Astrocyte (in vitro differentiated cells and primary cell): ENCODE measurements at places on chromosomes 3 and 15. TPM values are rescaled to one million over a fixed set of nuclear protein-coding genes. Genes with fewer than 3 reads are reported as not detected.

Gene LTF
- total RNA-seq: not detected in 2 replicates

Gene KBTBD12
- total RNA-seq: not detected in 2 replicates

Gene GABRB3
- total RNA-seq: 43.2 and 47.9 TPM in 2 replicates

Gene DCLK3
- not detected in 2 replicates for total RNA-seq

Gene TMOD2
- total RNA-seq: 7.1 and 8.4 TPM in 2 replicates

Gene PPARG
- total RNA-seq: 3.0 and 4.4 TPM in 2 replicates

Gene GPR27
- 2.0 and 2.9 TPM in 2 replicates for total RNA-seq

Gene SLC6A1
- total RNA-seq: 0.30 and 0.46 TPM in 2 replicates

DNA sequence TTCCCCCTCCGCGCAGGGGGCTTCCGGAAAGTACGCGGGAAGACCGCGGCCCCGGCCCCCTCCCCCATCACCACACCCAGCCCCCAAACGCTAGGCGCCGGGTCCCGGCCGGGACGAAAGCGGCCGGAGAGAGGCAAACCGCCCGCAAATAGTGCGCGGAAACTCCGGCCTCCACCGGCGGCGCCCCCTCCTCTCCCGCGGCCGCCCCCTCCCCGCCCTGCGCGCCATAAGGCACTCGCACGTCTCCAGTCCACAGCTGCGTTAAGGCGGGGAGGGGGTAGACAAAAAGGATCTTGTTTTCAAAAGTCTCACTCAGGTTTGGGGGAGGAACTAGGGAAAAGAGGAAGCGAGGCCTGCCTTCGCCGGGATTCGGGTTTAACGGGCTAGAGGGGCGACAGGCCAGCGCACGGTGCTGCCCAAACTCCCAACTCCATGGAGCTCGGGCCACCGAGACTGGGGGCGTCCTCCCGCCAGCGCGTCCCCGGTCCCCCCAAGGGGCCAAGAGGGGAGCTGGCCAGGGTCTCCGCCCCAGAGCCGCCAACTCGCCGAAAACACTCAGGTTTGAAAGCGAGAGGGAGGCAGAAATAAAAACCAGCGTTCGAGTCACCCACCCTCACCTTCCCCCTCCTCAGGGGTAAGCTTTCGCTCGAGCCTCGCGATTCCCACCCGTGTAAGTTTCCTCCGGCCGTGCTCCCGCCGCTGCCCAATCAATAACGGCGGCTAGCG lies 1.8 kb downstream of the ANP32A start:
- DNase-seq: no peak

DNA sequence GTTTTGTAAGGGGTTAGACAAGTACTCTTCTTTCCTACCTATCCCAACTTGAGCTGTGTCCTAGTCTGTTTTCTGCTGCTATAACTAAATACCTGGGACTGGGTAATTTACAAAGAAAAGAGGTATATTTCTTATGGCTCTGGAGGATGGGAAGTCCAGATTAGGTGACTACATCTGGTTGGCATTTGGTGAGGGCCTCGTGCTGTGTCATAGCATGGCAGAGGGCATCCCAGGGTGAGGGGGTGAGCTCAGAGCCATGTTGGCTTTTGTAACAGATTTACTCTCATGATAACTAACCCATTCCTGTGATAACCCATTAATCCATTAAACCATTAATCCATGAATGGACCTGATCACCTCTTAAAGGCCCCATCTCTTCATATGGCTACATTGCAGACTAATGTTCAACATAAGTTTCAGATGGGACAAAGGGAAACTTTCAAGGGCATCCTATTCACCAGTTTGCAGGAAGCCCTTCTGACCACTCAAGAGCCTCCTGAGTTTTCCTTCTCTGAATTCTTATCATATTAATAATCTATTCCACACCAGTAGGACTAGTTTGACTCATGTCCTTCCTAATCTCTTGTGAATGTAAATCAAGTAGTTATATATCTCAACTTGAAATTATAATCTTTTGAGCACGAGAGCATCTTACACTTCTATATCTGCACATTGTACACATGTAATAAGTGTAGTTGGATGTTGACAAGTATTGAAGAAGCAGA lies 185.7 kb upstream of the ZPLD1 start:
- no peak for DNase-seq

DNA sequence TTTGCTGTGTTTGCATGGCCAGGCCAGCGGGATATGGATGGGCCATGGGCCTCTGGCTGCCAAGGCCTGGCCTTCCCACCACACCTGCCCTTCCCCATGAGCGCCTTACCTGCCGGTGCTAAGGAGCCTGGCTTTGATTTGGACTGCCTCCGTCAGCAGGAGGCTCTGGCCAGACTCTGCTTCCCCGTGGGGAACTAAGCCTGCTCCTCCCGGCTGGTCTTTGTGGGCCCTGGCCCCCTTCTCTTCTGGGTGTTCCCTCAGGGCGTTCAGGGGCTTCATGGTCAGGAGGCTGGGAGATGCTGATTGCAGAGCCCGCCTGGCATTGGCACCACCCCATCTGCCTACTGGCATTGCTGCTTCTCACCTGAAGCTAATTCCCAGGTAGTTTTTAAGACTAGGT lies 45.2 kb downstream of the SMAD6 start:
- no peak for DNase-seq

- peak; percentile 61 for DNase-seq
Observed at GRCh38 chr15:67063689-67064606, 1.5 kb upstream of the SMAD3 start.

DNA sequence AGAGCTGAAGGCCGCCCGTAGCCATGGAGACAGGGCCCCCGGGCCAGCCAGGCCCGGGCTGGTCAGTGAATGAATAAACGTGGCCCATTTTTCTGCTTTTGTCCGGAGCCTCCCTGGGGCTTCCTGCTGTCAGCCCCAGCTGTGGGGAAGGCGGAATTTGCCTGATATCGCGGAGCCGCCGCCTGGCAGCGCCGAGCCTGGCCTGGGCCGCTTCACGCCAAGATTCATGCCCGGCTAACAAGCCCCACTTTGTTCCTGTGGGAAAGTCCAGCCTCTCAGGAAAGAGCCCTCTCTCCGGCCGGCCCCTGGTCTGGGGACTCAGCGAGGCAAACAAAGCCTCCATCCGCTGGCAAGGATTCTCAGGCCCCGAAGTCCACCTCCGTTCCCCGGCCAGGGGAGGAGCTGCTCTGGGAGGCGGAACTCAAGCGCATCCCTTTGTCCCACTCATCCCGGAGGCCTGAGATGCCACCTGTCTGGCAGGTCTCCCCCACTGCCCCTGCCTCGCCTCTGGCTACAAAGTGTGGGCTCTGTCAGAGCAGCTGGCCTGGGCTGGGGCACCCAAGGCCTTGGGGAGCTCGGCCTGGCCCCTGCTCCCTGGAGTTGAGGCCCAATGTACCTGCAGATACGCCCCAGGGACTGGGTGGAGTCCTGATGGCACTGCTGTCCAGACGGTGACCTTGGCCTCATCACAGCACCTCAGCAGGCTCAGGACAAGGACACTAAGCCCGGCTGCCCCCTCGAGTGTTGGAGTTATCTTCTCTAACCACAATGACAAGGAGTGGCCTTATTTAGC lies 51.6 kb upstream of the SLC6A11 start:
- DNase-seq: no peak

DNA sequence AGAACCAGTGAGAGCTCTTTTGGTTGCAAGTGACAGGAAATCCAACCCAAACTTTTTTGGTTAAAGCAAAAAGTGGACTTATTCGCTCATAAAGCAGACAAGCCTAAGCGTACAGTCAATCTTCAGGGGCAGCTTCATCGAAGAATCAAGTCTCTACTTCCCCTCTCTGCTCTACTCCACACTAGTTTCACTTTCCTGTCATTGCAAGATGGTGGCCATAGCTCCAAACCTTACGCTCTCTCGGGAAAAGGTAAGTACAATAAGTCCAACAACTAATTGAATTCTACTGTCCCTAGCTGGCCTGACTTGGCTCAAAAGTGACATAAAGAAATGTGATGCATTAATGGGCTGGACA lies 24.9 kb upstream of the ZNF710 start:
- no peak for DNase-seq

- no peak for DNase-seq
Observed at GRCh38 chr15:70025413-70026296, 72.1 kb downstream of the TLE3 start.

GRCh38 chr3:113533534-113533892 lies 1.2 kb downstream of the SIDT1 start:
- no peak for DNase-seq

DNA sequence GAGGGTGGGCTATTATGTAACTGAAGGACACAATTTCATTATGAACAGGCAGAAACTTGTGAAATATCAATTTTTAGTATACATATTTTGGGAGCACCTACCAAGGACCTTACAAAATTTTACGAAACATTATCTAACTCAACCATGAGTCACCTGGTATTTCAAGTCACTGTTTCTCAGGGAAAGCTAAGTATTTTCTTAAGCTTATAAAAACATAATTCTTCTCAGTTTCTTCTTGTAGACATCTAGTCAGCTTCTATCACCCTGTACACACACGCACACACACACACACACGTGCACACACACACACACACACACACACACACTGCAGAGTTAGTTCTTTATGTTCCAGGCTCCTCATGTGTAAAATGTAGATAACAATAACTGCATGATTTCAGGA lies 658.3 kb downstream of the TUSC7 start:
- DNase-seq: no peak

GRCh38 chr3:23219552-23219951 lies 16.4 kb downstream of the UBE2E2 start:
- no peak for DNase-seq

DNA sequence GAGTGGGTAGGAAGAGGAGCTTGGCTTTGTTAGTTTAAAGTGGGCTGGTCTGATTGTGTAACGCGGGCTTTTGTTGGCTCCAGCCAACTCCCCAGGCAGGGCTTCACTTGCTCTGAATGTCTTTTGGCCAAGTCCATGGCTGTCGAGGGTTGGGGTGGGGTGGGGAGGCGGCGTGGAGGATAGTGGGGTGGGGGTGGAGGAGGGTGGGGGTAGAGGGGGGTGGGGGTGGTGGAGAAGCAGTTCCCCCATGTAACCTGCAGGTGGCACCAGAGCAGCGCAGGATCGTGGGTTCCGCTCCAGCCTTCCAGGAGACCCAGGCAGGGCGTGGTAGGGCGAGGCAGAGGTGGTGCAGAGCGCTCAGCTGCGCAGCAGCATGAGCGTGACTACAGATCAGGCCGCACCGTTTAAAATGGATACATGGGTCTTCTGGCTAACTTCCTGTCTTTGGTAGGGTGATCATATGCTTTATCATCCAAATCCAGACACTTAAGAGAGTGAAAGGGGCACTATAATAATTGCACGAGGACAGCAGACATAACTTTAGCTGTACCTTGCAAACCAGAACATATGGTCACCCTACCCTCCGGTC lies 28.3 kb downstream of the GOLGA6A start:
- DNase-seq: peak; percentile 62

DNA sequence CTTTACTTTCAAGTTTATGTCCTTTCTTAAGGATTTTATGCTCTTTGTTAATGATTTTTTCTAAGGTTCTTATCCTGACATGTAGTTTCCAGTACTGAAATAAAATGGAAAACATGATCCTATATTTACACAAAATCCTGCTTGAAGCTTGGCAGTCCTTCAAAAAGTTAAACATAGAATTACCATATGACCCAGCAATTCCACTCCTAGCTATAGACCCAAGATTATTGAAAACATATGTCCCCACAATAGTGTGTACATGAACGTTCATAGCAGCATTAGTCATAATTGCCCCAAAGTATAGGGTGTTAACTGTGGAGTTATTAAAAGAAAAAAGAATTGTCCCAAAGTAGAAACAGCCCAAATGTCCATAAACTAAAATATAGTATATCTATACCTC lies 33.2 kb downstream of the ITGB5 start:
- peak; percentile 23 for DNase-seq

- peak; percentile 86 for DNase-seq
Observed at GRCh38 chr15:32715276-32715675, 2.5 kb upstream of the GREM1 start.

GRCh38 chr15:96186105-96186504 lies 144.4 kb upstream of the NR2F2 start:
- DNase-seq: no peak

- DNase-seq: no peak
Observed at GRCh38 chr3:43618142-43618541, 3.7 kb downstream of the ANO10 start.

DNA sequence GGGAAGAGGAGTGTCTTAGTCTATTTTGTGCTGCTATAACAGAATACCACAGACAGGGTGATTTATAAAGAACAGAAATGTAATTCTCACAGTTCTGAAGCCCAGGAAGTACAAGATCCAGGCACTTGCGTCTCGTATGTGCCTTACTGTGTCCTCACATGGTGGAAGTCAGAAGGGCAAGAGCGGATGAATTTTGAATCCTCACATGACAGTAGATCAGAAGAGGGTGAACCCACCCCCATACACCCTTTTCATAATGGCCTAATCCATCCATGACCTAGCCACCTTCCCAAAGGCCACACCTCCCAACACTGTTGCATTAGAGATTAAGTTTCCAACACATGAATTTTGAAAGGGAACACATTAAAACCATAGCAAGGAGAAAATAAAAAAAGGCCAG lies 18.7 kb upstream of the ANXA2 start:
- DNase-seq: no peak

GRCh38 chr3:113839551-113839950 lies 963 bp downstream of the GRAMD1C start:
- no peak for DNase-seq

- DNase-seq: no peak
Observed at GRCh38 chr3:188330138-188330537, 176.2 kb downstream of the LPP start.

- DNase-seq: no peak
Observed at GRCh38 chr3:123668906-123669305, 84.1 kb upstream of the HACD2 start.

GRCh38 chr3:21435871-21436270 lies 315.1 kb downstream of the ZNF385D start:
- peak; percentile 99 for DNase-seq

DNA sequence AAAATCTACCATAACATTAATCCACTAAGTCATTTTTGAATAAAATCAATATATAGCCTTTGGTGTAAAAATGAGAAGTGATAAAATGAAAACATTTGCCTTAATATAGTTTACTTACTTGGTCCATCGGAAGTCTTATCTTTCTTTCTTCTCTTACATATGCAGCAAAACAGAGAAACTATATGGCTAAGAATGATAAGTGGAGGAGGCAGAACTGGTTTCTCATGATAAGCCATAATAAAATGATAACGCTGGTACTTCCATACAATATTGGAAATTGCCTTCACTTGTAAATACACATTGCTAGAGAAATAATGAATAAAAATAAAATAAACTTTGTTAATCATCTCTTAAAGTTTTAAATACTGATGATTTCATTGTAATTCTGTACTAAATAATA lies 47.8 kb upstream of the USP50 start:
- DNase-seq: no peak

- DNase-seq: no peak
Observed at GRCh38 chr3:197249542-197249941, 48.9 kb downstream of the DLG1 start.

- no peak for DNase-seq
Observed at GRCh38 chr3:4476496-4476895, 9.4 kb upstream of the SUMF1 start.

GRCh38 chr3:154123906-154124305 lies 2.7 kb downstream of the ARHGEF26 start:
- DNase-seq: no peak

- no peak for DNase-seq
Observed at GRCh38 chr3:67421912-67422311, 232.5 kb downstream of the SUCLG2 start.
